IMR-90 (cell line): ENCODE measurements at places on chromosomes 2 and 18.

- H3K4me1 ChIP-seq: peaks cover 22% of the 10 kb centered on the region
- H3K36me3 ChIP-seq: no peaks in the 10 kb centered on the region
- DNase-seq: no peak
Measured at GRCh38 chr2:234254783-234255521, 204.4 kb downstream of the SPP2 start.

DNA sequence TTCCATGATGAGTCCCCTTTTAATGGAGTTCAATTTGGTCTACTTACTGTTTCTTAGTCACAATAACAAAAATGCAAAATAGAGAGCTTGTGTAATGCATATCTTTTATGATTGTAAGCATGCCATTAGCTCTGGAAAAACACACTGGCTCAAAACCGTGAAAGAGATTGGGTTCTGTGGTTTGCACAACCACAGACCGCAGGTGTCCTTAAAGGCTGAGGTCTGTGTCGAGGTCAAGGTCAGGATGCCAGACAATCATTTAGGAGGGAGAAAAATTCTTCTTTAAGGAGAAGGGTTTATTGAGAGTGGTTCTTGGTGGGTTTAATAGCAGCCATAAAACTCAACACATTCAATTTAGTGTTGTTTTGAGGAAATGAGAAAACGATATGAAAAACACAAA is 487.2 kb downstream of the GALR1 start:
- H3K27me3 ChIP-seq: no peaks in the 10 kb centered on the region
- H3K4me3 ChIP-seq: no peak overlapping the region
- no peak for DNase-seq
- no peaks in the 10 kb centered on the region for H3K4me1 ChIP-seq
- no peak overlapping the region for H3K27ac ChIP-seq
- no peaks in the 10 kb centered on the region for H3K36me3 ChIP-seq

GRCh38 chr2:231932711-231932970 is 6.4 kb upstream of the NPPC start:
- no peak for DNase-seq
- no peaks in the 10 kb centered on the region for H3K36me3 ChIP-seq
- H3K4me1 ChIP-seq: no peaks in the 10 kb centered on the region
- H3K27me3 ChIP-seq: peaks cover 64% of the 10 kb centered on the region
- no peak overlapping the region for H3K4me3 ChIP-seq
- no peak overlapping the region for H3K27ac ChIP-seq

GRCh38 chr2:240505910-240506309 is 51.9 kb downstream of the ANKMY1 start:
- H3K4me3 ChIP-seq: no peak overlapping the region
- H3K4me1 ChIP-seq: no peaks in the 10 kb centered on the region
- H3K27me3 ChIP-seq: no peaks in the 10 kb centered on the region
- no peak for DNase-seq

- H3K4me3 ChIP-seq: no peak overlapping the region
- H3K27ac ChIP-seq: no peak overlapping the region
- H3K27me3 ChIP-seq: no peaks in the 10 kb centered on the region
- H3K4me1 ChIP-seq: no peaks in the 10 kb centered on the region
- no peak for DNase-seq
Measured at GRCh38 chr18:72171596-72171995, 372.5 kb downstream of the CBLN2 start.

DNA sequence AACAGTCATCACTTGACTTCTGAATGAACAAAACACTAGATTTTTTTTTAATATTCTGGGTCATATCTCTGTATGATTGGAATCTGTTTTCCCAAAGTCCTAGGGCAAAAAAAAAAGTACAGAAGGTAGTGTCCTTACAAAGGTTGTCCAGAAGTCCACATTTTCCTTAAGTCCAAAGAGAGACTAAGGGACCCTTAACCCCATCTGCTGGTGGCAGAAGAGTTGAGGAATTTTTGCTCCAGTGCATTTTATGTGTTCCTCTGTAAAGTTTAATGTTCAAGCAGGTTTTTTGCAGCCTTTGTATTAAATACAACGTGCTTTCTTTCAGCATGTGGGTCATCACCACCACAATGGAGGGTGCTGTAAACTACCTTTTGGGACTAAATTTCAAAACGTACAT is 215.9 kb downstream of the SP3 start:
- DNase-seq: peak; percentile 54
- H3K36me3 ChIP-seq: no peaks in the 10 kb centered on the region
- no peak overlapping the region for H3K4me3 ChIP-seq
- H3K27me3 ChIP-seq: peaks cover 2% of the 10 kb centered on the region; the same call in 1 of the 2 replicates
- H3K4me1 ChIP-seq: no peaks in the 10 kb centered on the region

GRCh38 chr2:97995026-97995733 is 568 bp downstream of the TMEM131 start:
- H3K36me3 ChIP-seq: no peaks in the 10 kb centered on the region
- H3K27ac ChIP-seq: peak overlapping the region; percentile 98
- peak overlapping the region; percentile 87 for H3K4me3 ChIP-seq
- H3K4me1 ChIP-seq: peaks cover 2% of the 10 kb centered on the region; the same call in 1 of the 2 replicates

DNA sequence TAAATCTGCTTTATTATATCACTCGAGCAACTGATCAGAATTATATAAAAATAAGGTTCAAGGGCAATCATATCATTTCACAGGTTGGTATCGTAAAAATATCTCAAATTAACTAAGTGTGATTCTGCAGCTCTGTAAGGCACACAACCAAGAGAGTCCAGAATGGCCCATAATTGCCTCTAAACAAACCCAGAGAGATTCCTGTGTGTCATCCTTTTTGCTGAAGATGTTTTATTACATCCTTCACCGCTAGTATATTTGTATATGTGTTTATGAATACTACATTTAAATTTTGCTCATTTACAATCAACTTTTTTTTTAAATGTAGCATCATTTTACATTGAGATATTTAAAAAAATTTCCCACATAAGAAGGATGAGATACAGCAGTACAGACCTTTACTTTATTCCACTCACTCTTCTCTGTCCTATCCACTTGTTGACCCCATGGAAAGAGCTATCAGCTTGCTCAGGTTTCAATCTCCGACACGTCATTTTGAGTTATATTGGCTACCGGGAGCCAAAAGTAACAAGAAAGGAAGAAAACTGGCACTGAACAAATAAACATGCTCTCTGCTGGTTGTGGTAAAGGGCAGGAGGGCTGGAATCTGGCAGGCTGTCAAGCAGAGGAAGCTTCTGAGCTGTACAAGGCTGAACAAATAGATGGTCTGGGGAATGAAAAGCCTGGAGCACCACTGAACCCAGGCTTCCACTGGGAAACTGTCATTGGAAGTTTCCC is 23.1 kb downstream of the PLA2R1 start:
- H3K36me3 ChIP-seq: no peaks in the 10 kb centered on the region
- no peak overlapping the region for H3K4me3 ChIP-seq
- peaks cover 22% of the 10 kb centered on the region for H3K27me3 ChIP-seq
- H3K27ac ChIP-seq: no peak overlapping the region
- H3K4me1 ChIP-seq: no peaks in the 10 kb centered on the region

DNA sequence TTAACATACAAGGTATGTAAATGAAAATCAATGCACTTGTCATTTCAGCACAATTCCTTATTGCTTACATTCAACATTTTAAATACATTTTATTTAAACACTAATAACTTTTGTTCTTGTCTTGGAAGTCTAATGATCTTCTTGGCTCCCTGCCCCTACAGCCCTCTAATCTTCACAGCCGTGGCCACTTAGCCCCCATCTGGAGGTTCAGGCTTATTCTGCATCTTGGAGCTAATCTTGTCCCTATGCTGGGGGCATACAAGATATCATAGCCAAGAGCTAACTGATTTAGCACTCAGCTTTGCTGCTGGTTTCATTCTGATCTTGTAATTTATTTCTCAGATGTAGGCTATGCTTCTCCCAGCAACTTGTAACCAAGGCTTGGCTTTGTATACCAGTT is 140.8 kb downstream of the TMEFF2 start:
- DNase-seq: no peak
- H3K36me3 ChIP-seq: no peaks in the 10 kb centered on the region
- no peaks in the 10 kb centered on the region for H3K27me3 ChIP-seq
- no peaks in the 10 kb centered on the region for H3K4me1 ChIP-seq
- no peak overlapping the region for H3K27ac ChIP-seq

- 0 out of 2 replicates have a peak, but pooled peaks cover 2% of the 10 kb centered on the region for H3K36me3 ChIP-seq
- H3K4me1 ChIP-seq: peaks cover 9% of the 10 kb centered on the region
- no peak overlapping the region for H3K27ac ChIP-seq
- H3K27me3 ChIP-seq: no peaks in the 10 kb centered on the region
Measured at GRCh38 chr2:112750560-112750843, 13.9 kb downstream of the CKAP2L start.

- H3K4me1 ChIP-seq: no peaks in the 10 kb centered on the region
- no peak for DNase-seq
- H3K27me3 ChIP-seq: no peaks in the 10 kb centered on the region
- H3K36me3 ChIP-seq: no peaks in the 10 kb centered on the region
Measured at GRCh38 chr2:41207578-41207977, 755.7 kb upstream of the SLC8A1 start.

DNA sequence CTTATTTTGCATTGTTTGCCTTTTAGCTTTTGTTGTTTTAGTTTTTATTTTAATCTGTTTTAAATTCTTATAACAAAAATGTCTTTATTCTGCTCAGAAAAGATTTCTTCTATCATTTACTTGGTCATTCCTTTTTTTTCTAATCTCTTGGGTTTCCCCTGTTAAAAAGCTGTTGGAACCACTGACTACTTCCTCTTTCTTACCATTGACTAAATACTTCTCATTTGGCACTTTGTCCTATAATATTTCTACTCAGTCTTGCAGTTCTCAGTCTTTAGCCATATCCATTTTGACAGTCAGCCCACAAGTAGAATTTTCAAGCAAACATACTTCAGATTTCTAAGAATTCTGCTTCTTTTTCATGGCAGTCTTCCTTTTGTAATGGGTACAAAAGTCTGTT is 567.2 kb downstream of the SATB2 start:
- no peaks in the 10 kb centered on the region for H3K27me3 ChIP-seq
- no peaks in the 10 kb centered on the region for H3K36me3 ChIP-seq
- H3K4me1 ChIP-seq: no peaks in the 10 kb centered on the region
- DNase-seq: no peak
- no peak overlapping the region for H3K4me3 ChIP-seq

DNA sequence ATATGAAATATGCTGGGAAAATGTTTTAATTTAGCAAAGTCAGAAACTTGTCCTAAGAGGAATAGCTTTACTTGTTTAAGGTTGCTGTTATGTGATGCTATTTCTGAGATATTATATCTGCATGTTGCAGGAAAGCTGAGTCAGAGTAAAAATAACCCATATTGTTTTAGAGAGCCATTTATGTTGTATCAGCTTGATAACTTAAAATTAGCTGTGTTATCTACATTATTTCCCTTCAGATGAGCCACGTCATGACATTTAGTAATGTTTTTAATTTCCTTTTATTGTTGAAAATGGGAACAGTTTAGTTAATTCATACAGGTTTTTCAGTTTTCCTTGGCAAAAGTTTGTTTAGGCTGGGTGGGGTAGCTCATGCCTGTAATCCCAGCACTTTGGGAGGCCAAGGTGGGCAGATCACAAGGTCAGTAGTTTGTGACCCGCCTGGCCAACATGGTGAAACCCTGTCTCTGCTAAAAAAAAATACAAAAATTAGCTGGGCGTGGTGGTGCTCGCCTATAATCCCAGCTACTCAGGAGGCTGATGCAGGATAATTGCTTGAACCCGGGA is 55.8 kb downstream of the TTC27 start:
- peaks cover 5% of the 10 kb centered on the region for H3K4me1 ChIP-seq
- H3K4me3 ChIP-seq: no peak overlapping the region
- no peaks in the 10 kb centered on the region; the same call in 1 of the 2 replicates for H3K36me3 ChIP-seq
- H3K27me3 ChIP-seq: no peaks in the 10 kb centered on the region

GRCh38 chr2:178478439-178479274 is at the start of gene FKBP7:
TSS of gene FKBP7 (minus strand) at chr2:178478600. CDS start at chr2:178478499, 101 bp downstream.
- DNase-seq: peak; percentile 77
- H3K27ac ChIP-seq: peak within 1 kb of the TSS; percentile 91
- H3K4me1 ChIP-seq: peaks cover 7% of the 10 kb centered on the region
- H3K36me3 ChIP-seq: no peaks in the 10 kb centered on the region
- H3K27me3 ChIP-seq: no peaks in the 10 kb centered on the region
- H3K4me3 ChIP-seq: peak within 1 kb of the TSS; percentile 83

DNA sequence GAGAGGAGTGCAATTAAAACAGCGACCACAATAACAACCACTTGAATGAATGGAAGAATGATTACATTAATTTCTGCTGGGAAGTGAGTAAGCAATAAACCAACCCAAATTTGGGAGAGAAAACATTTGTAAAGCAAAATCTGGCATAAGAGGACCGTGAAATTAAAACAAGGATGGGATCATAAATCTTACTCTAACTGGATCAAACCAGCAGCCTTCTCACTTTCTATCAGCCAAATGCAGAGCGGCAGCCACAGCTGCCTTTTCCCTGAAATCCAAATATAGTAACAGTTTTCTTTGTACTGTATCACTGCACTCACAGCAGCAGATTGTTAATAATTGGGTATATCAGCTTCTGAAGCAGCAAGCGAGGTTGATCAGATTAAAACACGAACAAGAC is 245.2 kb upstream of the REG3G start:
- H3K4me3 ChIP-seq: no peak overlapping the region
- no peaks in the 10 kb centered on the region for H3K27me3 ChIP-seq
- no peaks in the 10 kb centered on the region for H3K36me3 ChIP-seq
- DNase-seq: no peak
- H3K4me1 ChIP-seq: no peaks in the 10 kb centered on the region
